ENCODE measurements at places on chromosomes 6 and 20.

GRCh38 chr20:44099832-44100231, 87.2 kb downstream of the JPH2 start:
- DNase-seq, result no peak

DNA sequence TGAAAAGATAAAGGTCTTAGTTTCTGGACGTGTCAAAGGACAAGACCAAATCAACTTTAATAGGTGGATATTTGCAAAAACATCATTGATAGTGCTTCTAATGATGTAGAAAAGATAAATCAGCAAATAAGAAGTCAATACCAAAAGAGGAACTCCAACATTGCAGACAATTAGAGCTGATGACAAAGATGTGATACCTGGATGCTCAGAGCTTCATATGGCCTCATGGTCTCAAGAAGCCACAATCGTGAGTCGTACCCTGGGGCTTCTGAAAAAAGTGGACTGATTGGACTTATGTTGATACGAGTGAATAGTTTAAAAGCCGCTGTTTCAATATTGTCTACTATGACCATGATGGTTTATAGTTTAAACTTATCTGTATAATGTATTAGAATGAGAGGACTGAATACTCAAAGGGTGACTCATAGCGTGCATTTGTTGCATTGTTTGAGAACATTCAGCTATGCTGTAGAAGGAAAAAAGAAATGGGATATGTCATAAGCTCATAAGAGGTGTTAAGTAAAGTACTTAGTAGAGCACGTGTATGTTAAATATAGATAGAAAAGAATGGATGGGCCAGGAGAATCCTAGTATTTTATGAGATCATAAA, 54.6 kb upstream of the RIPOR2 start:
- no peak for DNase-seq

DNA sequence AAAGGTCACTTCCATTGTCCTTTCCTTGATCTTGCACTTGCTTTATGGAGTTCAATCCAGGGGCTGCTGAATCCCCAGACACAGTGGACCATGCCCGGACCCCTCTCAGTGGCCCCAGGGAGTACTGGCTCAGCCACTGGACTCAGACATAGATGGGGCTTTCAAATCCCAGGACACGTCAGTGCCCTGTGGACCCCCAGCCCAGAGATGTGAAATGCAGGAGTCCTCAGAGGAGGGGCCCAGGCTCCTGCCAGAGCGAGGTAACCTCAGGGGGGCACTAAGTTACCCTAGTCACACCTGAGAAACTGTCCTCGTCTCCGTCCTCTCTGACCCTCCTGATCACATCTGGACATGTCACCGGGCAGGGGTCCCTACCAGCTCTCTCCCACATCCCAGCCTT, 18.7 kb upstream of the APMAP start:
- DNase-seq, result no peak

DNA sequence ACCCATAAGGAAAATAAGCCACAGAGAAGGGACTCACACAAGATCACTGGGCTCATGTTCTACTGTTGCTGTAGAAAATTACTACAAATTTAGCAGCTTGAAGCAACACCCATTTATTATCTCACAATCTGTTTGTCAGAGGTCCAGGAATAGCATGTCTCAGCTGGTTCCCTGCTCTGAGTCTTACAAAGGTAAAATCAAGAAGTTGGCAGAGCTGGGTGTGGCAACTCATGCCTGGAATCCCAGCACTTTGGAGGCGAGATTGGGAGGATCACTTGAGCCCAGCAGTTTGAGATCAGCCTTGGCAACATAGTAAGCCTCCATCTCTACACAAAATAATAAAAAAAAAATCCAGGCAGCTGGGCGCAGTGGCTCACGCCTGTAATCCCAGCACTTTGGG, 28.5 kb upstream of the ZNF831 start:
- no peak for DNase-seq

- no peak for DNase-seq
Measured at GRCh38 chr20:16415071-16416053, 157.9 kb downstream of the KIF16B start.

DNA sequence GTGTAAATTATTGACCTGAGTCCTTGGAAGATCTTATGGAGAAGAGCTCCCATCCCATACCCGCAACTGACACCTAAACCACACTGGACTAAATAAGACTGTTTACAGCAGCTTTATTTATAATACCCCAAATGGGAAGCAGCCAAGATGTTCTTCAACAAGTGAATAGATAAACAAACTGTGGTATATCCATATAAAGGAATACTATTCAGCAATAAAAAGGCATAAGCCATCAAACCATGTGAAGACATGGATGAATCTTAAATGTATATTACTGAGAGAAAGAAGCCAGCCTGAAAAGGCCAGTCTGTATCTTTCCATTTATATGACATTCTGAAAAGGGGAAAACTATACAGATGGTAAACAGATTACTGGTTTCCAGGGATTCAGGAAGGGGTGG, 212.7 kb downstream of the TPBG start:
- DNase-seq, result no peak

- no peak for DNase-seq
Measured at GRCh38 chr6:89984926-89985750, 90.9 kb downstream of the GJA10 start.

DNA sequence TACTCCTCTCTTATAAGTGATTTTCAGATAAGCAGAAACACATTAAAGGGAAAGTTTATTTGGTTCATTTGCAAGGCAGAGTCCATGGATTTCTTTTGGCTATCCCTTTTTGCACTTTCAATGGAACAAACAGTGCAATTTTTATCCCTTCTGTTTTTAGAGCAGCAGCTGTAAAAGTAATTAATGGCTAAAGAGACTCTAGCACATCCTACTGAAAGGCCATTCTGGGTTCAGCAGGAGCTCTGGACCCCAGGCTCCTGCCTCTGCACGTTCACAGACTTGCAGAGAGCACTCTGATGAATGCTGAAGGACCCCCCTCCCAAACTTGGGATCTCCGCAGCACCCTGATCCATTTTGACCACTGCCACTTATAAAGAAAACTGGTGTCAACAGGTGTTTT, 40.3 kb upstream of the PDE7B start:
- no peak for DNase-seq

DNA sequence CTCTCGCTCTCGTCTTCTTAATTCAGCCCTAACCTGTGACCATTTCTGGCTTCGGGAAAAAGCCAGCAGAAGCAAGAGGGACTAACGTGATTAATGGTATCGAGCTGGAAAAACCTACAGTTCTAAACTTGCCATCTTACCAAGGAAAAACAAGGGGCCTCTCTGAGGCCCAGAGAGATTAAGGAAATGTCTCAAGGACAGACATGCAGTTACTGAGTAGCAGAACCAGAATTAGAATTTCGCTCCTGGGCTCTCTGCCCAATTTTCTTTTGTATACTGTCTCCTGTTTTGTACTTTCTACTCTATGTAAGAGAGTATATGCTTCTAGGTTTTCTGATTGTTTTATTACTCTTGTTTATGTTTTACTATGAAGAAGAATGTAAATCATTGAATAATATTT, 67.8 kb upstream of the LTV1 start:
- no peak for DNase-seq

- DNase-seq, result no peak
Measured at GRCh38 chr6:31007694-31008093, 2.6 kb upstream of the MUC22 start.

- DNase-seq, result no peak
Measured at GRCh38 chr20:35503841-35504561, 25.5 kb downstream of the C20orf173 start.

- DNase-seq, result no peak
Measured at GRCh38 chr20:61360296-61360695, 108.2 kb downstream of the CDH4 start.

DNA sequence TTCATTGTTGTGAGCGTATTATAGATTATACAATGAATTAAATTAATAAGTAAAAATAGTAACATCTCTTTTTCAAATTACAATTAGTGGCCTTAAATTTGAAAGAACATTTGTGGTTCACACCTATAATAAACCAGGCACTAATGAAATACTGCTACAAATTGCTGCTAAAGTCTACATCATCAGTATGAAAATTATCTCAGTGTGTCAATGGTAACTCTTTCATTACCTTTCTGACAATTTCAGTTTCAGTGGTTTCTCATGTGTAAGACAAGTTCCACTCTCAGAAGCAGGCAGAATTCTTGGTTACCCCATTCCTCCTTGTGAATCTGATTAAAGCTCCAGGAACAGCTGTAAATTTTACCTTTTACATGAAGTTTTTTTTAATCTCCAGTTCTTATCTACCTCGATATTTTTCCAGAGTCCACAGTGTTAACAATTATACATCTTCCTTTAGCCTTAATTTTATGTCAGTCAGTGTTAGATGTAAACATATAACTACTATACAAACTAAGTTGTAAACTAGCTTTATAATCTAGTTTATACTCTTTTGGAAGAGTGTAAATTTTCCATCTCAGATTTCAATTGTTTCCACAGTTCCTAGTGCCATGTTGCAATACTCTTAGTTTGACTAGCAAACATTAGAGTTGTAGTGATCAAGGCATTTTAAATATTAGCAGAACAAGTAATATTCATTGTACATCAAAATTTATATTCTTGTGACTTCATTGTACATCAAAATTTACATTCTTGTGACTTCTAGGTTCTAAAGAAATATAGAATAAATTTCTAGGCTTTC, 1038.4 kb downstream of the EPHA7 start:
- DNase-seq, result no peak

GRCh38 chr6:21200134-21200870, 393.2 kb upstream of the SOX4 start:
- DNase-seq, result no peak

DNA sequence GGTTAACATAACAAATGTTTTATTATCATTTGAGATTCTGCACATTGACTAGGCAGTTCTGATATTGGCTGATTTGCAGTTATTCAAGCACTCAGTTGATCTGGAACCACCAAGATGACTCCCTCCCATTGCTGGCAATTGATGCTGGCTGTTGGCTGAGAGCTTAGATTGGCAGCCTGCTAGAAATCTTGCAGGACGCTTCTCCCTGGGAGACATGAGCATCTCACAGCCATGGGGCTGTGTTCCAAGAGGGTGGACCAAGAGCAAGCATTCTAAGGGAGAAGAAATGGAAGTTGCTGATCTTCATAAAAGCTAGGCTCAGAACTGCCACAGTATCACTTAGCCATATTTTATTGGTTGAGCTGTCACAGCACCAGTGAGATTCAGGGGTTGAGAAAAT, 233.4 kb upstream of the ID4 start:
- DNase-seq, result no peak

- DNase-seq, result no peak
Measured at GRCh38 chr20:32012159-32012688, 2.0 kb downstream of the CCM2L start.

DNA sequence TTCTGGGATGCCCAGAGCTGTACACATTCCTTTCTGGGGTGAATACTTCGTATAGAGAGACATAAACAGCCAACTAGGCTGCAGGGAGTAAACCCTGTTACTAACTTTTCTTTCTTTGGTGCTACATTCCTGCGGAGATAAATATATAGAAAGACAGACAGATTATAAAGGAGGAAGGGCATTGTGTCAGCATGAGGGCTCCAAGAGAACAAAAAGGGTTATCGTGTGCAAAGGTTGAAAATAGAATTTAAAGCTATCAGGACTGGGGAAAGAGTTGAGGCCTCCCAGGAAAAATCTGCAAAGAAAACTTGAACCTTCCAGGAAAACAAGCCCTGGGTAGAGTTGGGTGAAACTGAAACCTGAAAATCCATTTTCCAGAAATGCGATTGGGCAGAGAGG, 68.0 kb downstream of the TMEM170B start:
- no peak for DNase-seq

- no peak for DNase-seq
Measured at GRCh38 chr6:117992856-117993255, 85.8 kb downstream of the SLC35F1 start.

DNA sequence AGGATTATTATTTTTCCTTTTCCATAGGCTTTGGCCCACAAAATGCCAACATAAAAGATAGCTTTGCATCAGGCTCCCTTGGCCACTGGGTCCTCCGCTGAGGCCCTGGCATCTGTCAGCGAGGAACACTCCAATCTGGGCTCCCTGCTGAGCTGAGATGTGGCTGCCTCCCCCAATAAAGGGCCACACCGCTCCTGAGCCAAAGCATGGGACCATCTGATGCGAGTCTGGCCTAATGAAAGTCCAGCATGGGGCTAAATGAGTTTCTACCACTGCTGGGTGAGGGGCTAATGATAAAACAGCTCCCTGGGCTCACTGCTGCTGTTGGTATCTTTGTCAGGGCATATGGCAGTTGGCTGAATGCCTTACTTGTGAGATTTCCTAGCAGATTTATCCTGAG, 817.5 kb upstream of the SLC35B3 start:
- DNase-seq, result no peak

All from stimulated activated CD4-positive, alpha-beta T cell treated with anti-CD3 and anti-CD28 coated beads, Interleukin-4, amount 100 ng/mL, for 4 hours (primary cell).